ENCODE measurements at places on chromosomes 6 and 20.

DNA sequence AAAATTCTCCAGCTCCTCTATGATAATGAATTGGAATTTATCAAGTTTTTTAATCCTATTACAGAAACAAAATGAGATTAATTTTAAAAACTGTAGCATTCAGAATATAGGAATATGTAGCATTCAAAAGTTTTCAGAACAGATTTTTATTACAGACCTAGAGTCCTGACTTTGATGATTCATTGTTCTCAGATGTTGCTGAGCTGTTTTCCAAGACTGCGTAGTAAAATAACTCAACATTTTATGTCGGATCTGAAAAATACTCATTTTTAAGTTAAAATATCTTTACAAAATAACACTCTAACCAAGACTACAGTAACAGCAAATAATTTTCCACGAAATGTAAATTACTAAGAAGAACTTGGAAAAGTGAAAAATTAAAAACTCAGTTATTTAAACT lies 67.1 kb downstream of the SYCP2 start:
- no peak for DNase-seq

DNA sequence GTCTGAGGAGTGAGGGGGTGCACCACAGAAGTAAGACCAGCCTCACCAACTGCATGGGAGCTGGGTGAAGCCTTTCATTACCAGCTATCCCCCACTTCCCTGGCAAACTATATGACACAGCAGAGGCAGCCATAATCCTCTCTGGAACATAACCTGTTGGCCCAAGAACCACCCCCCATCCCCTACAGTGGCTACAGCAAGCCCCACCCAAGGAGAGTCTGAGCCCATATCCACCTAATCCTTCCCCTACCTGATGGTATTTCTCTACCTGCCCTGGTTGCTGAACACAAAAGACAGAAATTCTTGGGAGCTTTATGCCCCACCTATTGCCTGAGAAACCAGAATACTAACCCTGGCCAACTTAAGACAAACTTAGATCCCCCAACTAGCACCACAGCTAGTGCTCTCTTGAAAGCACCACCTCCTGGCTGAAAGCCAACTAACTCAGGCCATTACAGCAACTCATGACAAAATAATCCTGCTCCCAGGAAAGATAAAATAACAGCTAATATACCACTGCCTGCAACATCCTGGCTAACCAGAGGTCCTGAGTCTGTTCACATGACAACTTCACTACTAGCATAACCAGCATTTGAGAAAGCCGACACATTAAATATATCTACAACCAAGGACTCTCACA lies 11.2 kb downstream of the RNGTT start:
- DNase-seq = peak; percentile 39

DNA sequence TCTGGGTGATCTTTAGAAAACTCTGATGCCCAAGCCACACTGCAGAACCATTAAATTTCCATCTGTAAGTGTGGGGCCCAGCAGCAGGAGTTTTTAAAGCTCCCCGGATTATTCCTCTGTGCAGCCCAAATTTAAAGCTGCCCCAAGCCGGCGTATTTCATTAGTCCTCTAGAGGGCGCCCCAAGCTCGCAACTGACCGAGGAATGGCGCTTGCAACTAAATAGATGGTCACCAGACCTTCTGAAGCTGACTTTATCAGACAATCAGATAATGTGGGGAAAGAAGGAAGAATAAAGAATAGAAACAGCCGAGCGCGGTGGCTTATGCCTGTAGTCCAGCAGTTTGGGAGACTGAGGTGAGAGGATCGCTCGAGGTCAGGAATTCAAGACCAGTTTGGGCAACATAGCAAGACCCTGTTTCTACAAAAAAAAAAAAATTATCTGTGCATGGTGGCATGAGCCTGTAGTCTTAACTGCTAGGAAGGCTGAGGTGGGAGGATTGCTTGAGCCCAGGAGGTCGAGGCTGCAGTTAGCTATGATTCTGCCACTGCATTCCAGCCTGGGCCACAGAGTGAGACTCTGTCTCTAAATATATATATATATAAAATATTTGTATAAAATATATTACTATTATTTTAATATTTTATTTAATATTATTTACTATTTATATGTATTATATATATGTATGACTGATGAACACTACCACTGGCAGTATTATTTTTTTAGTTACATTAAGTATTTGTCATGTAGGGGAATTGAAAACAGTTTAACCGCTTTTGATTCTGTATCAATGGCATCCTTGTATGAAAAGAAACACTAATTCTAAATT lies 56.0 kb downstream of the OTOR start:
- DNase-seq = peak; percentile 43

DNA sequence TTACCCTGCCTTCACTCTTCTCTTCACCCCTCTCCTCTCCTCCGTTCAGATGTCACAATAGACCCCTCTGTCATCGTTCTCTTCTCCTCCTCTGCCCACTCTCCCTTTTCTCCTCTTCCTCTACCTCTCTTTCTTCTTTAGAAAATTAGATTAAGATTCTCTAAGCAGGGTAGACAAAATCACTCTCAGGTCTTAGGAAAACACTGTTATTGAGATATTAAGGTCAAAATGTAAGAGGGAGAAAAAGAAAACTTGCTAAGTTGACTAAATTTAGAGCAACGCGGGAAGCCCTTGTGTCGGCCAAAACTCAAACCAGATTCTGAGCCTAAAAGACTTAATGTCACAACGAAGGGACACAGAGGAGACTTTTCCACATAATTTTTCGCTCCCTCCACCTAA lies 22.1 kb upstream of the ZNF184 start:
- no peak for DNase-seq

GRCh38 chr6:45483501-45483900 lies 105.8 kb upstream of the SUPT3H start:
- peak; percentile 23 for DNase-seq

DNA sequence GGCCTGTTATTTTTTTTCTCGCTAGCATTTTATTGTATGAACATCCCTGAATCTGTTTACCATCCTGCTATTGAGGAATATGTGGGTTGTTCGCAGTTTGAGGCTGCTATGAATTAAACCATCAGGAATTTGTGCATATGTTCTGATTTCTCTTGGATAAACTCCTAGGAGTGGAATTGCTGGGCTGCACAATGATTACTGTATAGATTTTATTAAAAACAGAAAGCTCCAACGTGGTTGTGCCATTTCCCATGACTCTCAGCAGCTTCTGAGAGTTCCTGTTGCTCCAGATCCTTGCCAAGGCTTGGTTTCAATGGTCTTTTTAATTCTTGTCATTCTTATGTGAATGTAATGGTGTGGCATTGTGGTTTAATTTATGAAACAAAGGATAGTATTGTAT lies 75.1 kb downstream of the EDN3 start:
- no peak for DNase-seq

DNA sequence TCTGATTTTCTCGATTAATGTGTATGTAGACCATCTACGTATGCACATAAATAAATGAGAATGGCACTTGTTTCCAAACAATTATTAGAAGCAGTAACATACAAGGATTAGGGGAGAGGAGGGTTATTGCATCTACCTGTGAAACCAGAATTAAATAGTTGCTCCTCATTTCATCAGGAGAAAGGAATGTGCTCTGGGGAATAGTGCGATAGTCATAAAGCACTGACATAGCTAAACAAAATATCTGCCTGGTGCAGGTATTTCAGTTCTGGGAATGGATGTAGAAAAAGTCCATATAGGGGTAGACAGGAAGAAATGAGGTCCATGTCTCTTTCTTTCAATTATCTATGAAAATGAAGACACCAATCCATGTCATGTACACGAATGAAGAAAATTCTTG lies 1.6 kb upstream of the ID4 start:
- no peak for DNase-seq

DNA sequence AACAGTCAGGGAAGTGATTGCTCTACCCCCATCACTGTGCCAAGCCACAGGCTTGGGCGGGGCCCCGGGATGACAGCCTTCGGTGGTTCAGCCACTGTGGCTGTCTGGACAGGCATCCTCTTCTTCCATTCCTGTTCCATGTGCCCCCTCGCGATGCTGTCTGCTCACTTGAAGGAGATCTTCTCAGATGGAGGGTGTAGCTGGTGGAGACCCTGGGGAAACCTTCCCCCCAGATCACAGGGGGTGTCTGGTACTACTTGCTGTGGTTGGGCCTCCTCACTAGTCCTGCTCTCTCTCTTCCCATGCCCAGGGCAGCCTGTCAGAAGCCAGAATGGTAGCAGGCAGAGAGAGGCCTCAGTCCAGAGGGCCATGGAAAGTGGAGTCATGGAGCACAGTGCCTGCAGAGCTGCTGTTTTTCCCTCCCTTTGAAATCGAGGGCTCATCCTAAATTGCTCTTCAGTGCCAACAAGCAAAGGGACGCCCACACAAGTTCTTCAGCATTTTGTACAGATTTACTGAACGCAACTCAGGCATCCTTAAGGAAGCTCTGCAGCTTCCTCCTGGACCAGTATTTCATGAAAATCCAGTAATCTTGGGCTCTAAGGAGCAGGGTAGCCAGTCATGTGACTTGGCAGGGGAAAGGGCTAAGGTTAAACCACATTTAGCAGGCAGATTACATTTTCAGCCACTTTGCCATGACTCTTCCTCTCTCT lies 326.6 kb downstream of the ZFAND3 start:
- no peak for DNase-seq

DNA sequence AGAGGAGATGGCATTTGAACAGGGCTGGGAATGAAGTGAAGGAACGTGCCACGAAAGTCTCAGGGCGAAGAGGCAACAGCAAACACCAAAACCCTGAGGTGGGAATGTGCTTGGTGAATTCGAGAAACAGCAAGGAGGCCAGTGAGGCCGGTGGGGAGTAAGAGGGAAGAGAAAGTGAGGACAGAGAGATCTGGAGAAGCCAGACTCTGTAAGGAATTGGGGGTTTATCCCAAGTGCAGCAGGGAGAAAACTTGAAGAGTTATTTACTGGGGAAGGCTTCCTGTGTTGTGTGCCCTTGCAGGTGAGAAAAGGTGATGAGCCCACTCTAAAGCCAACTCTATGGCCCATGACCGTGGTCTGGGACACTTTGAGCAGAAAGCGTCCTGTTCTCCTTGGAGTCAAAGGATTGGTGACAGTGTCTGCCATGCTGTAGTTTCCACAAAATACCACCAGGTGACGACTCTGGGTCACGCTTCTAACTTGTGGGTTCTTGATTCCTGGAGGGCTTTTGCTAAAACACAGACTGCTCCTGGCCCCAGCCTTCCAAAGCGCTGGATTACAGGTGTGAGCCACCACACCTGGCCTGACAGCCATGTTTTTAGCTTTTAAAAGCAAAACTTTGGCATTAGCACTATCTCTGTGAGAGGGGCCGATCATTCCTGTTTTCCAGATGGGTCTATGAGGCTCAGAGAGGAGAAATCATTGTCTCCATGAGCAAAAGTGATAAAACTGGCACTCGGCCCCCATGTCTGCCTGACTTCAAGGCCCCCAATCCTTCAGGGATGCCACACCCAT lies 18.0 kb upstream of the CSNK2A1 start:
- DNase-seq = peak; percentile 69

- no peak for DNase-seq
These were observed 248.5 kb downstream of the ATXN1 start for GRCh38 chr6:16512544-16513290.

GRCh38 chr6:91281901-91282300 lies 695.0 kb upstream of the MAP3K7 start:
- no peak for DNase-seq

DNA sequence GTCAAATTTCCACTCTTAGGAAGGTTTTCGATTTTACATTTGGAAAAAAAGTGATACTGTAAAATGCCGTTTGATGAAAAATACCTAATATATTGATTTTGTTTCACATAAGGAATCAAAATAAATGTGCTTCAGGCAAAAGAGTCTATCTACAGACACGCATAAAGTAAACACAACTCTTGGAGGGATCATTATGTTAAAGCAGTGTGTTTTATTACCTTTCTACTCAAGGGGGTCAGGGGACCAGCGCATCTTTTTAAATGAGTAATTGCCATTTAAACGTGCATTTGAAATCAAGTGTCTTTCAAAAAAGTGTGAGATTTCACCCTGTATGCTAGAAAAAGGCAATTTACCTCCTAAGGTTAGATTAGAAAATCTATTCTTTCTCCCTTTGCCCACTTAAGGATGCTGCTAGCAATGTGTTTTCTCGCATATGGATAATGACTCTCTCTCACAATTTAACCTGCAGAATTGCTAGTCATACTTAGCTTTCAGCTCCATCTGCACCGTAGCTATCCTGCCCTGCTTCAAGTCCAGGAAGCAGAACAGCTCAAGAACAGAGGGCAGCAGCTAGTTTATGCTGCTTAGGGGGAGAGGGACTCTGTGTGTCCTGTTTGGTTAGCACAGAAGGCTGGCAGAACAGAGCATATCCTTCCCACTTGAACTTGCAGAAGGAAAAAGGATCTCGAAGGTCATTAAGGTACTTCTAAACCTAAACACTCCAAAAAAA lies 35.0 kb downstream of the NKAIN2 start:
- no peak for DNase-seq

DNA sequence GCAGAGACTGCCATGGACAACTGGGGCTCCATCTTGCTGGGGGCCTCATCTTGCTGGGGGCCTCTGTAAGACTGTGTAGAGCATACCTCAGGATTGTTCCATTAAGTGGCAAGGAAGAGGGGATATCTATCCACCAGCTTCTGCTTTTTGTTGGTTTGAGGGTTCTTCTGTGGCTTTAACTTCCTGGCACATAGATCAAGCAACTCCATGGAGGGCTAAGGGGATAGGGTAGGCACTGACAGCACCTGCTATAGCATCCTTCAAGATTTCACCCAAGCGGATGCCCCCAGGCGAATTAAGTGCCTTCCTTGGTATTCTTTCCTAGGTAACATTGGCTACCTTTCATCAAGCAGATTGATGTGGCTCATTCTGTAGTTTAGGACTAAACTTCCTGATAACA lies 3.8 kb upstream of the LRRN4 start:
- no peak for DNase-seq

DNA sequence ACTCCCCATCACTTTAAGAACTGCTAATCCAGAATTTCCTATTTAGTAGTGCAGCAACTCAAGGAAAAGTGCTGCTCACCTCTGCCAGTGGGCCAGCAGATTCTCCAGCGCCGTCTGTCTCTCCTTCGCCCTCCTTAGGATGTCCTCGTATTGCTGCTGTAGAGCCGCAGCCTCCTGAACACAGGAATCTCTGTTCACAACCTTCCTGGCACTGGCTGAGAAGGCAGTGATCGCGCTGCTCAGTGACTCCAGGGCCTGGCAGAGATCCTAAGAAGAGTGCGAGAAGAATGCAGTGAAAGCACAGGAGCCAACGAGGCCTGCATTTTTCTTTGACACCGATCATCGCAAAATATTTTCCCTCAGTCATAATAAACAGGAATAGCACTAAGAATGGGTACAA lies 209.0 kb downstream of the SYNE1 start:
- DNase-seq = no peak

DNA sequence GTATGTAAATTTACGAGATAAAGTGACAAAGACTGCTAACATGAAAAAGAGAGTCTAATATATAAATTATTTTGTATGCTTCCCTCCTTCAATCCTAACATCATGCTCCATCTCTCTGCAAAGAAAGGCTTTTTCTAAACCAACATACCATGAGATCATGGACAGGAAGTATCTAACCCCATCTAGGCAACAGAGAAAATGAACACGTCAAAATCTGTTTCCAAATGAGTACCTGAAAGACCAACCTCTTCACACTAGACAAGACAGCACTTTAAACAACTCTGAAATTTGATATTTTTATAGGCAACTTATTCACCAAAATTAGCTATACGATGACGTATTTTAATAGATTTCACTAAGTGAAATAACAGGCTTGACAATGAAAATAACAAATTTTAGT lies 54.6 kb downstream of the MAN1A1 start:
- DNase-seq = no peak
